ENCODE measurements at places on chromosomes 2 and 18. TPM values are rescaled to one million over a fixed set of nuclear protein-coding genes. Genes with fewer than 3 reads are reported as not detected.

DNA sequence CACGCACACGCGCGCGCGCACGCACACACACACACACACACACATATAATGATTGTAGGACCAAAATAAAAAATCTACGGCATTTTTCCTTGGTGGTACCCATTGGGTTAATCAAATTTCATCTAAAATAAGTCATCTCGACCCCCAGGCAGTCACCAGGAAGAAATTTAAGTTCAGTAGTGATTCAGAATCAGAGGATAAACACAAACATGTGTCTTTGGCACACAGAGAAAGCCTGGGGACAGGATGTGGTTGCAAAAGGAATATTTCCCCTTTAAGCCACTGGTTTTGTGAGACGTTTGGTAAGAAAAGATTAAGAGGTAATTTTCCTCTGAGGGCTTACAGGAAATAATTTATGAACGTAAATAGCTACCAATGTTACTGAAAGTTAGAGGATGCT lies 171.6 kb upstream of the PIEZO2 start:
- no peak for DNase-seq

- DNase-seq: no peak
Measured at GRCh38 chr18:29741461-29741860, 1301.1 kb downstream of the DSC3 start.

DNA sequence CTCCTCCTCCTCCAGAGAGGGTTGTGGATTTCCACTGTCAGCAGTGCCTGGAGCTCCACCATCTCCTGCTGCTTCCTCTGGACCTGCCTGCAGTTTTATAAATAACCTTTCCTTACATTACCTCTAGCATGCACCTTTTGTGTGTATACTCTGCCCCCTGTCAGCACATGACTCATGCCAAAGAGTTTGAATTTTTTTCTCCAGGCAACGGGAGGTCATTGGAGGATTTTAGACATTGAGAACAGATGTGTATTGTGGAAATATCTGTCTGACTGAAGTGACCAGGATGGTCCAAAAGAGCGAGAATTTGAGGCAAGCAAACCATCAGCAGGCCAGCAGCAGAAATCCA lies 31.7 kb downstream of the IL37 start:
- no peak for DNase-seq

GRCh38 chr18:61982475-61982874 lies 89.7 kb upstream of the RNF152 start:
- no peak for DNase-seq

- DNase-seq: no peak
Measured at GRCh38 chr2:218293715-218294429, 1.6 kb upstream of the TMBIM1 start.

GRCh38 chr2:11867926-11868325 lies 121.5 kb downstream of the LPIN1 start:
- DNase-seq: no peak

- DNase-seq: no peak
Measured at GRCh38 chr2:46042207-46042637, 255.0 kb upstream of the EPAS1 start.

DNA sequence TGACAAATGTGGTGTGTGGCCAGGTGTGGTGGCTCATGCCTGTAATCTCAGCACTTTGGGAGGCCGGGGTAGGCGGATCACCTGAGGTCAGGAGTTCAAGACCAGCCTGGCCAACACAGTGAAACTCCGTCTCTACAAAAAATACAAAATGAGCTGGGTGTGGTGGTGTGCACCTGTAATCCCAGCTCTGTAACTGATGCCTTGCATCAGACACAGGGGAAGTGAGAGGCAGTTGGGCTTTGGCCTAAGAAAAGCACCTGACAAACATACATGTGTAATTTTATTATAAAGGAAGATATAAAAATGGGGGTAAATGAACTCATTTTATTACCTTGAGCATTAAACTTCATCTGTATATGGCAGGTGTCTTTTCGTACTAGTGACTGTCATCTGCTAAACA lies 66.7 kb upstream of the FAM136A start:
- DNase-seq: no peak

DNA sequence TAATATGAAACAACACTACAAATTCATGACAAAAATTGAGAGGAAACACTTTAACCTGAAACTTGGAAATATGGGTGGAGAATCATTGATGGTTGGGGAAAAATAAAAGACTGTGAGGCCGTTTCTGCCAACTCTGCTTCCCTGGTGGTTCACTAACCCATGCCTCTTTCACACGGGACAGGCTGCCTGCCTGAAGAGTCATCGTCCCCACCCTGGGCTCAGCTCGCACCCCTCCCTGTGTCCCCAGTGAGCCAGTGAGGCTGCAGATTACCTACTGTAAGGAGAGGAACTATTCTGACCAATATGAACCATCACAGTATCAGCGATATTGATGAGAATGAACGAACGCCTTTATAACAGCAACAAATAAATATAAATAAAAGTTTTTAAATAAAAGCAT lies 357.8 kb upstream of the CDH20 start:
- DNase-seq: no peak

DNA sequence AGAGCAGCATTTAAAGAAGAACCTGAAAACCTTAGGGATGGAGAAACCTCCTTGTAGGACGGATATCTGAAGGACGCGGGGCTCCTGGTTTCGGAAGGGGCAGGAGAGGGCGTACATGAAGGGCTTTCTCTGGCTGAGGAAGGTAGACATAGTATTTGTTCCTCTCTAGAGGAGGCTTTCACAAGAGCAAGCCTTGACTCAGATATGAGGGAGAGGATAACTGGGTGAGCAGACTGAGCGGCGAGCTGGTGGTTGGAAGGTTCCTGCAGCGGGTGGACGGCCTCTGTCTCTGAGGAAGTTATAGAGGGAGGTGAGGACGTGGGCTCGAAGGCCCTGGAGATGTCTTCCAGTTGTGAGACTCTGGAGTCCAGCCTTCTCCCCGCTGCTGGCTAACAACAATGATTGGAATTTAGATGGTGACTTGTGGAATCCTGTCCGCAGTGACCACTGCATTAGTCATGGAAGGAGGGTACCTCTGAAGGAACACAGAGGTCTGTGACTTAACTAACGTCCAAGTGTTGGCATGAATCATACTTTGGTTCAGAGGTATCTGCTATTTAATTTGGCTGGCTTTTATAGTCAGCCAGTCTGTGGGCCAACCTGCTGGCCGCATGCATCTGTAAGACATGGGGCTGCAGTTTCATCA lies 80.9 kb downstream of the ASAP2 start:
- DNase-seq: no peak

The MARCO gene
- 0.92 TPM for total RNA-seq

The SELENOI gene
- total RNA-seq: 14.5 TPM

The CHRNG gene
- total RNA-seq: not detected

The RAX gene
- not detected for total RNA-seq

The SETBP1 gene
- 15.5 TPM for total RNA-seq

The CDH19 gene
- 14.8 TPM for total RNA-seq

The DNPEP gene
- total RNA-seq: 47.2 TPM

Measured in cardiac septum (tissue), 1 donor.